ENCODE measurements at places on chromosomes 3 and 15.

- peak; percentile 35 for DNase-seq
These were observed 40.2 kb downstream of the IDH2 start for GRCh38 chr15:90062023-90062442.

DNA sequence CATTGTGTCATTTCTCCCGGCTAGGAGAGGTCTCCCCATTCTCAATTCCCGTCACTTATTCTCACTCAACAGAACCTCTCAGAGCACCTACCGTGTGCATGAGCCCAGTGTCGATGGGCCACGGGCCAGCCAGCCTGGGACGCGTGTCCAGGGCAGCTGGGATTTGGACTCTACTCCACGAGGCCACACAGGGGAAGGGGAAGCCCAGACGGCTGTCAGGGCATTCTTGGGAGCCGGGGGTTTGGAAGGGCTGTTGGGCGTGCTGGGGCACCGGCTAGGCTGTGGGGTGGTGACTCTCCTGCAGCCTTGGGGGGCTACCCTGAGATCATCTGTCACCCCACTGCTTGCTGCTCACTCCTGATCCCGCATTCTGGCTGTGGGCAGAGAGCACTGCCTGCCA is 41.7 kb upstream of the PCSK6 start:
- no peak for DNase-seq

GRCh38 chr3:72307438-72308115 is 522.6 kb upstream of the PROK2 start:
- DNase-seq: no peak

DNA sequence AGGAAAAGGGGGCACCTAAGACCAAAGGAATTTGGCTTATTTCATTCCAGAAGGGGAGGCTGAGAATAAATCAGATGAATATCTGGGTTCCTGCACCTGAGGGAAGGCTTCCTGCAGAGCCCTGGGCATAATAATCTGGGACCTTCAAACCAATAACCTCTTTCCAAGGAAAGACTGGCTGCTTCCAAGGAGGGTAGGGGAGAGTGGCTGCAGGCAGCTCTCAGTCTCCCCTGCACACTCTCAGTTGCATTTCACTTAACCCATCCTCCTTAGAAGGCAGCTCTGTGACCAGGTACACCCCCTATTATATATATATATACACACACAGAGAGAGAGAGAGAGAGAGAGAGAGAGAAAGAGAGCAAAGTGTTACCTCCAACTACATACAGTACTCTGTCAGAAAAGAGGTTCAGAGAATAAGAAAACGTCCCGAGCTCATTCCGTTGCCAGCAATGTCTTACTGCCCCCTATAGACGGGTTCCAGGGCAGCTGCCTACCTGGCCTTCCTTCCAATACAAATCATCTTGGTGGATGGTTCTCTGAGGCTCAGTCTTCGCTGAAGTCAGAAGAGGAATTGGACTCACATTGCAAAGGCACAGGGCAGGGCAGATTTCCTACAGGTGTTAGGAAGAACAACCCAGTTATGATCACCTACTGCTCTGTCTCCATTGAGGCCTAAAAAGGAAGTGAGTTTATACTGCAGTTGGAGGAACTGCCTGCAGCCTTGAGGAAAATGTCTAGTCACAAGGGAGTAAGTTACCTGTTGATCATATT is 26.1 kb downstream of the CAPN3 start:
- DNase-seq: no peak

GRCh38 chr3:134601539-134602439 is 49.0 kb downstream of the KY start:
- DNase-seq: no peak

- DNase-seq: no peak
These were observed 14.6 kb downstream of the MRPS25 start for GRCh38 chr3:15050405-15051092.

DNA sequence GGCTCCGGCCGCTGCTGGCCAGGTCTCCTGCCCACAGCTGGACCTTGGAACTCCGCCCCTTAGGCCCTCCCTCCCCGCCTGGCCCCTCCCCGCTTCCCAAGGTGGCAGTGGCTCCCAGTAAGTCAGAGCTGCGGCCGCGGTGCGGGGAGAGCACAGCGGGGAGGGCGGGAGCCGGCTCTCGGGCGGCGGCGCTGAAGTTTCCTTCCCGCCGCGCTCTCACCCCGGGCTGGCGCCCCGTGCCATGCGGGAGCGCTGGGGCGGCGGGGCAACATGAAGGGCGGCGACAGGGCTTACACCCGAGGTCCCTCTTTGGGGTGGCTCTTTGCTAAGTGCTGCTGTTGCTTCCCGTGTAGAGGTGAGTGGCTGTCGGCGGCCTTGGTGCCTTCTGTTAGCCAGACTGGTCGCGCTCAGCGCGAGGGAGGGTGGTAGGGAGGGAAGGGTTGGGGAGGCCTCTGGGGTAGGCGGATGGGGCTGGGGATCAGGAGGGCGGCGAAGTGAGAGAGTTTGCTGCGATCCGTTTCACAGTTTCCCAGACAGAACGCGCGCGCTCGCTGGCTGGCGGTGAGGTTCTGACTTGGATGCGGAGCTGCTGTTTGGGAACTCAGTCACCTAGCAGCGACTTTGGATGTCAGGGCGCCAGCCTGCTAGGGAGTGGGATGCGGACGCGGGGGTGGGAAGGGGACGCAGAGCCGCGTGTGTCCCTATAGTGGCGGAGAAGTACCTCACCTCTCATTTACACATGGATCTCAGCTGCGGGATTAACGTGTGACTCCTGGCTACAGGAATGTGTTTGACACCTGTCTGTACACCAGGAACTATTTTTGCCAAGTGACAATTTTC is 145.5 kb upstream of the UMPS start:
- peak; percentile 22 for DNase-seq

DNA sequence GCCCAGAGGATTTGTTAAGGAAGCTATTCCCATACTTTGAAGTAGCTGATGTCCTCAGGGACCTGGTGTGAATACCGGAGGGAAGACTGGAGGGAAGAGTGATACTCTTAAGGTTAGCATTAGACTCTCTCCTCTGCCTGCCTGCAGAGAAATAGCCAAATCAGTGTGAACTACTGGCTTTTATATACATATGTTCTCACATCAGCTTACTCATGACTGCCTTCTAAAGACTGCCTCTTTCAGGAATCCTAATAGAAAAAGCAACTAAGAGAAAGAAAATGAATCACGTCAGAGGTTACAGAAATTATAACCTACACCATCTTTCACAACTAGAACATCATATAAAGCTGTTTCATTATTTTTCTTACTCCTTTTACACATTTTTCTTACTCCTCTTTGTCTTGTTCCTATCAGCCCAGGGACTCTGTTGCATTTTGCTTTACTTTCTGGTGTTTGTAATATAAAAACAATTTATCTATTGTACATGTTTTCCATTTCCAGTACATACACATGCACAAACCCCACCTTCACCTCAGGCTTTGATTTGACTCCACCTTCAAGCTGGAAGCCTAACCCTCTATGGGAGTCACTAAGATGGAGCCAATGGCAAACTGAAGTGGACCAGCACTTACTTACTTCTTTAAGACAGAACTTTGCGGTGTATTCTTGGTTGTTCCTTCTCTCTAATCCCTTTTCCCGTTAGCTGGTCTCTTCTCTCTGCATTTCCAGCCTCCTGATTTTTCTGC is 257.7 kb upstream of the UBE2E1 start:
- no peak for DNase-seq

GRCh38 chr3:123124971-123125370 is 58.1 kb downstream of the PDIA5 start:
- DNase-seq: no peak

DNA sequence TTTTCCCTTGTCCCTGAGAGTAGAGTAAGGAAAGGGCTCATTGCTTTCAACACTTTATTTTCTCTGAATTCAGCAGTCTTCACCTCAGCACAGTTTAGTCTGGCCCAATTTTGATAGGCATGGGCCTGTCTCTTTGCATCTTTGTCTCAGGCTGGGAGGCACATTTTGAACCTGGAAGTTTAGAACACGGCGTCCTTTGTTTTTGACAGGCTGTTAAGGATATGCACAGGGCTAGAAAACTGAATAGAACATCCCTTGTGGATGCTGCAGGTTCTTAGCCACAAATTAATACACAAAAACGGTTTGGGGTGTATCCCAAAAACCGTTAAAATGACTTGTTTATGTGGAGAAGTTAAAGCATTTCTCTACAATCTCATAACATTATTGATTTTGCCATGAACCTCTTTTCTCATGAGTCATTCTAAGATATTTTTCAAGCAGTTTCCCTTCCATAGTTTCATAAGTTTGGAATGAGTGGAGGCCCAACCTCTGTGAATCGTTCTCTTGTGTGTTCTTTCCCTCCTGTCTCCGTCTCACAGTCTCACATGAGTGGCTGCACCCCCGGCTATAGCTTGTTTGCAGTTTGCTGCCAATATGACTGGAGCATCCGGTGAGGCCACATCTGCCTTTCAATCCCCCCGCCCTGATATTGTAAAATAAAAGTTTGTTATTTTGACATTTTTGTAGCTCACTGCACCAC is 192.9 kb upstream of the EIF1B start:
- DNase-seq: no peak

DNA sequence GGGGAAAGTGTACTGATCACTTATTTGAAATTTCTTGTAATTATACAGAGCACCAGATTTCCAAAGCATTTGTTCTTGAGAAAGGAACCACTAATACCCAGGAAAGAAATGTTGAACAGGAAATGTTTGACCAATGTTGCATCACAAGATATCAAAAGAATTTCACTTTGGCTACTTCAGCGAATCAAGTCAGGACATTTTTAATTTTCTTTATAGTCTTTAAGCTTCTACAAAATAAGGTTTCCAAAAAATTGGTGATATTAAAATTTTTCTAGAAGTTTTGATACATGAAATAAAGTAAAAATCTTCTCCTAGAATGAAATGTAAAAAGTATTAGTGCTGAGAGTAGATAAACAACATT is 421.9 kb downstream of the MECOM start:
- DNase-seq: no peak

DNA sequence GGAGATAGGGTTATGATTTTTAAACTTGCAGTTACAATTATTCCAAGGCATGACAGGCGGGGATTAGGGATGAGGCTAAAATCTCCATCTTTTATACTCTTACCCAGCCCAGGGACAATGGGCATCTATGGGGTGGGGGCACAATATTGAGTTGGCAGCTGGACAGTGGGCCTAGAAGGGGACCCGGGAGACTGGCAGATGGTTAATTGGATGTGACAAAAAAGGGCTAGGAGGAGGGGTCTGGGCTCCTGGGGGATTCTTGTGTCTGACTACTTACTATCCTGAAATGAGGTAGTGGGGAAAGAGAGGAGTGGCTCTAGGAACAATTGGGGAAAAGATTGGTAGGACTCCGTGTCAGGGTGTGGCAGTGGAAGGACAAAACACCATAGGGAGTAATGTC is 53.0 kb upstream of the ROPN1 start:
- no peak for DNase-seq

DNA sequence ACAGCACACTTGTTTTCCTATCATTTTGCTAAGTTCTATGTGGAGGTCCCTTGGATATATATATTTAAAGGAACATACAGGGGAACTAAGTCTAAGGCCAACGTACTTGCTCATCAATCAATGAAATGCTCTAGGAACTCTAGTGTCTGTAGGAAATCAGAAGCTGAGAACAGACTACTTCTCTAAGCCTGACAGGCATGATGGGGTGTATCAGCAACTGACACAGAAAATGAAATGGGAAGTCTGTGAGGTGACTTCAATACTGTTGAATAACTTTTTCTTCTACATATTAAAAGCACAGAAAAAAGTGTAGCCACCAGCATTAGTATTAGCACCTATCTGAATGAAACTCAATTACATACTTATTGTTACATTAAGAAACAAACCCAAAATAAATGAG is 56.9 kb upstream of the CSPG5 start:
- DNase-seq: no peak

DNA sequence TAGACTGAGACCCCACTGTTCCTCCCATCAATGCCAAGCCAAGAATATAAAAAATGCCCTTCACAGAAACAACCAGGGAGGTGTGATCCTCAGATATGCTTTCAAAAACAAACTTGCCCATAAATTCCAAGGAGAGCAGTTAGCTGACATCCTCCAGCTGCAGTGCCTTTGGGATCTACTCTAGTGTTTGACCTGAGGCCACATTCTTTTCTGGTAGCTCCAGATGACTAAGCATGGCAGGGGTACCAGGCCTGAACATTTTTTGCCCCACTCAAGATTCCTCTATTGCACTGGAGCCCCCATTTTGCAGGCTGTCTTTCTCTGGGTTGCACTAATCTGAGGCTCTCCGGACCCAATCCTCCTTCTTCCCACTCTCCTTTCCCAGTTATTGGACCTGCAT is 27.9 kb upstream of the ACP3 start:
- DNase-seq: no peak

GRCh38 chr3:37221407-37221806 is 47.0 kb upstream of the LRRFIP2 start:
- DNase-seq: no peak

GRCh38 chr3:123163141-123163540 is 38.6 kb upstream of the SEC22A start:
- no peak for DNase-seq

GRCh38 chr15:37625576-37625975 is 308.9 kb upstream of the TMCO5A start:
- DNase-seq: no peak

GRCh38 chr3:23836536-23837230 is 30.9 kb downstream of the UBE2E1 start:
- no peak for DNase-seq
